ENCODE measurements at places on chromosomes 16 and 17.

DNA sequence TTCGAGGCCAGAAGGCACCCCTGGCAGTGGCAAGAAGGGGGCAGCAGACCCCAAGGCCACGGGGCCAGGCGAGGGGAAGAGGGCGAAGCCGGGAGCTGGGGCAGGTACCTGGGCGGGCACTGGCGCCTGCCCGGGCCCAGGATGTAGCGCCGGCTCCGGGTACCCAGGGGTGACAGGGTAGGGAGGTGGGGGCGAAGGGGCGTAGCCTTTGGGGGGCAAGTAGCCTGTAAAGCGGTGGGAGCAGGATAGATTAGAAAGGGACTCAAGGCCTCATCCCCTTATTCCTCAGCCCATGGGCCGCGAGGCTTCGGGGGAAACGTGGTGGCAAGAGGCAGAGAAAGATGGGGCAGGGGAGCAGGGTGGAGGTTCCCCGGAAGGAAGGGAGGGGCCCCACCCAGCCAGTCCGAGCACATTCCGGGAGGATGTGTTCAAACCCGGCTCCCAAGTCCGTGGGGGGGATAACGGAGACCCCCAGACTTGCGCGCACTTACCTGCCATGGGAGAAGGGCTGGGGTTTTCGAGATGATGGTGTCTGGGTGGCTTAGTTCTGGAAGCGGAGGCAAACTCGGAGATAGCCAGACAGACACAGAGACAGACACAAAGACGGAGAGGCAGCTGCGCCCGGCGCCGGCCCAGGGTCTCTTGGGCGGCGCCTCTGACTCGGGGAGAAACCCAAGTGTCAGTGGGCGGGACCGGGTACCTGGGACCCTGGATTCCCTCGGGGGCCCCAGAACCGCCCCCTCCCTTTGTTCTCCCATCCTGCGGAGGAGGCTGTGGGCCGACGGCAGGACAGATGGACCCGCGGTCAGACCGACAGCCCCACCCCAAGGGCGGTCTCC is 493 bp downstream of the PLSCR3 start:
- no peak for DNase-seq

GRCh38 chr16:78340590-78340989 is 241.1 kb downstream of the WWOX start:
- no peak for DNase-seq

DNA sequence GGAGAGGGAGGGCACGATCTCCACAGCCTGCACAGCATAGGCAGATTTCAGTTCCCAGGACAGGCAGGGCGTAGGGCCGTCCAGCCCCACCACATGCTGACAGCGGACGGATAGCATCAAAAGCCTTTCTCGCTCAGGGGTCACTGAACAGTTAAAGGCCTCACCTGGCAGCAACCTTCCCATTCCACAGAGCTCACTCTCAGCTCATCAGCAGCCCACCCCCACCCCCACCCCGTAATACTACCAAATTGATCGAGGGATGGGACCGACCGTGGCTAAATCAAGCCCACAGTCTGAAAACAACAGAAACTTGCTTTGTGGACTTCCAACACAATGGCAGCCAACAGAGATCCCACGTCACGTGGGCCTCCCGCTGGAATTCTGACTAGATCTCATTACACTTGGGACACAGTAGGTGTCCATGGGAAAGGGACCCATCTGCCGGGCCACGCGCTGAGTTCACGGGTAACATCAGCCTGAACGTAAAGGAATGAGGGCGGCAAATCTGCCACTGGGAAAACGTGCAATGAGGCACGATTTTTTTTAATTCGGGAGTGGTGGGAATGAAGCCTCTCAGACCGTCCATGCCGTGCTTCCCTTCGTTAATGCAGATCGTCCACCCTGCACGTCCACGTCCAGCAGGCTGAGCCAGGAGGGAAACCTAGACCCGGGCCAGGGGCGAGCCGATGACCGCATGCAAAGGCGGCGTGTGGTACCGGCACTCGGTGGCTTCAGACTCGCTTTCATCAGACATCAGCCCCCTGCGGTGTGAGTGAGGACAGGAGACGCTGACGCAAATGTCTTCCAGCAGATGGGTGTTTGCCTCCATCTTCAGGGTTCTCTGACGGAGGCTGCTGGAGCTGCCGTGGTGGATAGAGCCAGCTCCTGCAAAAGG is 92.1 kb downstream of the TBC1D16 start:
- DNase-seq, result no peak

DNA sequence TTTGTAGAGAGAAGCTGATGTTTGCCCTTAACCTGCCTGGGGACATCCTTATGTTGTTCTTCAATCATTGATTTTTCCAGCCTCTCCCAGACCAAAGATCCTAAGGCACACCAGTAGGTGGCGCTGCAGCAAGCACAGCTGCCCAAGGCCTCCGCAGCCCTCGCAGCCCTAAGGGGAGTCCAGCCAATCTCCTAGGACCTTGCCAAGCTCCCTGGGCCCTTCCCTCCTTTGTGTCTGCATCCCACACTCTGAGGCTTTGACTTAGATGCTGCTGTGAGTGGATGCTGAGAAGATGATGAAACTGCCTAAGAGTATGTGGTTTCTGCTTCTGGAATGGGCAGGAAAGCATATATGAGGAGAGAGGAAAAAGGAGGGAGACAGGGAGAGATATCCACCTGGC is 47.1 kb downstream of the SPACA3 start:
- peak; percentile 33 for DNase-seq

DNA sequence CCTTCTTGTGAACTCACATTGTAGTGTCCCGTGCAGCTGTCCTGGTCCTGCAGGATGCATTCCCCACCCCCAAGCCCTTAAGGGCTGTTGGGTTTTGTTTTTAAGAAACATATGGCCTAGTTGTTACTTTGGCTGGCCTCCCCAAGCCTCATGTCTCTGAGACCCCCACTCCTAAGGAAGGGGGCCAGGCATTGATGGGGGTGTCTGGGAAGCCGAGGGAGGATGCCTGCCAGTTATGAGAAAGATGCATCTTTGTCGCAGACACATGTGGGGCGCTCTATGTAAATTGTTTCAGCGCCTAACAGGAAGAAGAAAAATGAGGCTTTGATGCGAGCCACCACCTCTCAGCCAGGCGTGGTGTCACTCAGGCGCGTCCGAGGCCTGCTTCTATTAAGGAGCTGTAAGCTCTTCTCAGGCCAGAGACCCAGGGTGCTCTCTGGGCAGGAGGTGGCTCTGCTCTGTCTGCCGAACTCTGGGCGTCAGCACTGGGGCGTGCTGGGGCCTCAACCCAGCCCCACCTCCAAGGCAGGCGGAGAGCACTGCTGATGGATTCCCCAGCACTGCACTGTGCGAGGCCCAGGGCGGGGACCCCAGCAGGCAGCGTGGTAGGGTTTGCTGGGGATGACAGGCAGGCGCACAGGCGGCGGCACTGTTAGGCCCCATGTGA is 70.6 kb downstream of the SREBF1 start:
- no peak for DNase-seq

DNA sequence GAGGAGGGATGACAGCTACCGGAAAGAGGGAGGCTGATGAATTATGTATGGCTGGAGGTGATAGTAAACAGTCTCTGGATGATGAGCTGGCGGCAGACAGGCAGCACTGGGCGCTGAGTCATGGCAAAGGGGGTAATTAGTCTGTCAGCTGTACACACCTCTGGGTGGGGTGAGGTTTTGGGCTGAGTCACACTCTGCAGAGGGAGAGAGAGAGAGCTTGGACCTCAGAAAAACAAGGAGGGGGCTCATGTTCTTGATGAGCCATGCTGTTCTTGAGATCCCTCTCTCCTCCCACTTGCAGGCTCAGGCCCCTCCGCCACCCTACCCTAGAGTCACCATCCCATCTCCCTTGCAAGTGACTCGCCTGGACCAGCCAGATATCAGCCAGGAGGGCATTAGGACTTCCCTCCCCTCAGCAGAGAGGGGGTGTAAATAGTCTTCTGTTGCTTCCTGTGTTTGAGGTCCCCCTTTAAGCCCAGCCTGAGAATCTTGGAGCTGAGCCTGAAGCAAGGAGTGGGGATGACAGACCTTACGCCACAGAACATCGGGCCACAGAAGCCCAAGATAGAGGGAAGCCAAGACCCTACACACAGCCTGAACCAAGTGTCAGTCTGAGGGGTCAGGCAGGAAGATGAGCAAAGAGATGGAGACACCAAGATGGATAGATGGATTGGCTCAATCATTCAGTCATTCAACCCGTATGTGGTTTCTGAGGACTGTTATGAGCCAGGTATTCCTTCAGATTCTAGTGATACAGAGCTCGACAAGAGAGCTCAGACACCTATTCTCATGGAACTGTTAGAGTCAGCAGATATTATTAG is 383.2 kb upstream of the CCL2 start:
- no peak for DNase-seq

- no peak for DNase-seq
These were observed 26.0 kb upstream of the NUDT16L1 start for GRCh38 chr16:4667203-4667963.

DNA sequence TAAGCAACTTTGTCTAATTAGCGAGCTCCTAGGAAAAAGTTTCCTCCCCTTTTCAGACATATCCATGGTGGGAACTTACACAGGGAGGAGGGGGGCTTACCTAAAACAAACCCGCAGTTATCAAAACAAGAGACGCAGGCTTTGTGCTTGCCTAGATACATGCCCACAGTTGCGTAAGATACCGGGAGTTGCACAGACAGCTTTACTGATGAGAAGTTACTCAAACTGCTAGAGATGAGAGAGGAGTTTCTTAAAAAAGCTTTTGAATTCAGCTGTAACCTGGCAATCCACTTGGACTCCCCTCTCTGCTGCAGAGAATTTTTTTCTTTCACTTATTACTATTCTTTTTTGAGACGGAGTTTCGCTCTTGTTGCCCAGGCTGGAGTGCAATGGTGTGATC is 6.8 kb upstream of the ZP2 start:
- no peak for DNase-seq

- peak; percentile 87 for DNase-seq
These were observed 532 bp downstream of the DHX40 start for GRCh38 chr17:59565959-59566324.

DNA sequence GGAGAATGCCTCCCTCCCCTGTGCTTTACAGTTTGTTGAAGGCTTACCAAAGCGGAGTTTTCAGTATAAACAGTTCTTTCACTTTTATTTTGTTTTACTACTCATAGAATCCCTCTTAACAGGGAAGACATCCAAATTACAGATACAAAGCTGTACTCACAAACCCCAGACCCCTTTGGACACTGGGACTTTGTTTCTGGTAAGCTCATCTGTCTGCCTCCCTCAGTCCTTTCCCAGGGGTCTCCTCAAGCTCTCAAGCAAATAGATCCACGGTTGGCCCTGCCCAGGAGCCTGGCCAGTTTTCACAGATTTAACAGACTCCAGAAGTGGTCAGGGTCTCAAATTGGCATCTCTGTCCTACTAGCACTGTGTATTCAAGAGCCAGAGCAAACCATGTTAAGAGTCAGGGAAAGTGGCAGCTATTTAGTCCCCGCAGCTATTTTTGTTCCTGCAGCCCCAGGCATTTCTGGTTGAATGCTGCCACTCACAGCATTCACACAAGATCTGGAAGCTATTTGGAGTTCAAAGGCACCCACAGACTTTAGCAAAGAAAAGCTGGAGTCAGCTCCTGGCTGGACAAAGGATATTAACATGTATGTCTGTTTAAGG is 54.2 kb downstream of the TMEM100 start:
- DNase-seq, result no peak

GRCh38 chr16:19911747-19912454 is 27.3 kb upstream of the GPRC5B start:
- DNase-seq, result no peak

- no peak for DNase-seq
These were observed 22.4 kb upstream of the SCNN1B start for GRCh38 chr16:23279721-23280153.

- no peak for DNase-seq
These were observed 18.1 kb downstream of the MMP15 start for GRCh38 chr16:58043571-58044155.

- no peak for DNase-seq
These were observed 16.2 kb upstream of the ALOX15 start for GRCh38 chr17:4657678-4658077.

DNA sequence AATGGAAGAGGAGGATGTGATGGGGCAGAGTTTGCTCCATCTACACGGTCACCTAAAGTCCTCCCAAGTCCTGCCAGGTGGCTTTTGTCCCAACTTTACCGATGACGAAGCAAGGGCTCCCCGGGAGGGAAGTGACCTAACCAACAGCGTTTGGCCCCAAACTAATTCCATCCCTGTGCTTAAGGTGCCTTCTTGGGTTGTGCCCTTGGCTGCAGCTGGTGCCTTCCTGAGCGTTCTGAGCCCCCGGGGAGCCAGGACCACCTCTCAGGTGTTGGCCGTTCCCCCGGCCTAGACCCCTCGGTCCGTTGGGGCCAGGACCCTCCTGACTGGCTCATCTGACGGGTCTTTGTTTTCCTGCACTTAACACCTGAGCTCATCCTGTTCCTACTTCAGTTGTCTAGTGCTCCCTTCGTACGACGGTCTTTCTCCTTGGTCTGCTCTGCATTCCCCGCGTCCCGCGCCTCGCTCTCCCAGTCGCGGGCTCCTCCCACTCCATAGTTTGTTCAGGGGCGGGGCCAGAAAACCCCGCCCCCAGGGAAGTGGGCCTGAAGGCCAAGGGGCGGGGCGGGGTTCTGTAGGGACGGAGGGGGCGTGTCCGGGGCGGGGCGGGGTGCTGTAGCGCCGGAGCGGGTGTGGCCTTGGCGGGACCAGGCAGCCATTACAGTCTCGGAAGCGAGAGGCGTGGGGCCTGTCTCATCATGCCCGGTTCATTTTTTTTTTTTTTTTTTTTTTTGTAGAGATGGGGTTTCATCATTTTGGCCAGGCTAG is 822 bp upstream of the ZSCAN10 start:
- peak; percentile 89 for DNase-seq

DNA sequence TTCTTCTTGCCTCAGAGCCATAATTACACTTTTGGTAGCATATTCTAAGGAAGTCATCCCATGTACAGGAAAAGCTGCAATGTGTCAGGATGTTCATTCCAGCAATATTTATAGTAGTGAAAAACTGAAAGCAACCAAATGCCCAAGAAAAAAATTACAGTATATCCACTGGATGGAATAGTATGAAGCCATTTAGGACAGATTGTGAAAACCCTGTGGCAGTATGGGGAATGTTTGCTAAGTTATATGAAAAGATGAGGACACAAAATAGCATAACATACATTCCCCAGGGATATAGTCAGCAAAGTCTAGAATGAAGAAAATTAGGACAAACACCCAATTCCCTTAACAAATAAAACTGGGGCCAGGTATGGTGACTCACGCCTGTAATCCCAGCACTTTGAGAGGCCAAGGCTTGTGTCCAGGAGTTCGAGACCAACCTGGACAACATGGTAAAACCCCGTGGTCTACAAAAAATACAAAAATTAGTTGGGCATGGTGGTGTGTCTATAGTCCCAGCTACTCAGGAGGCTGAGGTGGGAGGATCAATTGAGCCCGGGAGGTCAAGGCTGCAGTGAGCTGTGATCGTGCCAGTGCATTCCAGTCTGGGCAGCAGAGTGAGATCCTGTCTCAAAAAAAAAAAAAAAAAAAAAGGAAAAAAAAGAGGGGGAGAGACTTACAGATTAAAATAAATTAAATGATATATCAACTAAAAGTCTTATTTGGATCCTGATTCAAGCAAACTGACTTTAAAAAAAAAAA is 2.3 kb downstream of the LRRC3C start:
- DNase-seq, result no peak

GRCh38 chr17:41680426-41681040 is 8.2 kb upstream of the EIF1 start:
- DNase-seq, result no peak

All from HuH-7.5 (cell line).